ENCODE measurements at places on chromosomes 7 and 10.

GRCh38 chr7:39088730-39089593 lies 111.3 kb downstream of the POU6F2 start:
- DNase-seq: no peak

DNA sequence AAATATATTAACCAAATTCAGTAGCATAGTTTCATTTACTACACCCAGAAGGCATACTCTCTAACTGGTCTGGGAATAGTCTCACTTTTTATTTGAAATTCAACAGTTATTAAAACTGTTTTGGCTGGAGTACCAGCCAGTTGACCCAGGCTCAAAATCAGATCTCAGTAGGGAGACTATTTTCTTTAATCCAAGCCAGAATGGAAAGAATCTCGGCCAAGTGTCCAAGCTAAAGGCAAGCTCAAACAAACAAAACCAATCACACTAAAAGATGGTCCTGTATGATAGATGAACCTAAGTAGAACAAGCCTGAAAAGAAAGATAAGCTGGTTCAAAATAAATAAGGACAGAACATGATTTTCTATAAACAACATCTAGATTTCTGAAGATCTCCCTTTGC lies 259.6 kb upstream of the POM121L12 start:
- no peak for DNase-seq

DNA sequence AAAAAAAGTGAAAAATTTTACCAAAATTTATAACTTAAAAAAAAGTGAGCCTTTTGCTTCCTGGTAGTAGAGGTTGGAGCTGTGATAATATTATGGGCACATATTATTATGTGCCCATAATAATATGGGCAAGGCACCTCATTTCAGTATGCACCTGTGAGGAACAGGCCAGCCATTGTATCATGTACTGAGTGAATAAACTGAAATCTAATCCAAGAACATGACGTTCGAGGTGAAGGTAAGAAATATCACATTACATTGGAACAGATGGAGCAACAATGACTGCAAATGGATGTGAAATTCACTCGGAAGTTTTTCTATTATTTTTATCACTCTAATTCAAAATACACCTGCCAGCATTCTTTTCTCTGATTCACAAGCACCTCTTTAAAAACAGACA lies 216.0 kb downstream of the KLF6 start:
- no peak for DNase-seq

- no peak for DNase-seq
These were observed 277.6 kb upstream of the PHF14 start for GRCh38 chr7:10696064-10696463.

DNA sequence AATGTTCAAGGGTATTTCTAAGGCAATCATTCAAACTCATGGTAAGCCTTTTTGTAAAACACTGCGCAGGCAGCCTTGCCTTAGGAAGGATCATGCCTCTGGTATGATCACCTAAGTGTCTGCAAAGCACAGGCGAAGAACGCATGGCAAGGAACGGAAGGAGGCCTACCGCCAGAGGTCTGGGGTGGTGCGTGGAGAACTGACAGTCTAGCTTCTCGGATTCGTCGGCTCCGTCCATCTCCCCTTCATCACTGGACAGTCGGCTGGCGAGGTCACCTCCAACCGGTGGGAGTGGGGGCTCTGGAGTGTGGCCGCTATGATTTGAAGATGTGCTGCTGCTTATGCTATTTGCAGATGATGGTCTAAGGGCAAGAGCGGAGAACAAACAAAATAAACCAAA lies 42.6 kb upstream of the EFCAB10 start:
- DNase-seq: no peak

- DNase-seq: no peak
These were observed 6.3 kb upstream of the EMX2 start for GRCh38 chr10:117536072-117536865.

DNA sequence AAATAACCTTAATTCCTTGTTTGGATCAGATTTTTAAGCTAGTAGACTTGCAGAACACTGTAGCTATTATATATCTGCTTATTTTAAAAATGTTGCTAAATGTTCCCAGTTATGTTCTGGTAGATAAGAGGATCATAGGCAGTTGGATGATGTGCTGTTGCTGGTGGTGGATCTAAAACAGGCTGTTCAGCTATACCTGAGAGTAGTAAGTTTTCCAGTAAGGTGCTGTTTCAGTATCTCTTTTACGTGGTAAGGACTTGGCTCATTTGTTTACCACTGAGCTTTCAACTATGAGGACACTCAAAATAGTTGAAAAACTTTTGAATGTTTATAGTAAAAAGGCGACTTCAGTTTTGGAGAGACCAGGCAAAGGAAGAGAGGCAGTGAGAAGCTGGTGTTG lies 180.9 kb downstream of the CDK14 start:
- DNase-seq: no peak

- no peak for DNase-seq
These were observed 13.2 kb upstream of the MAP3K8 start for GRCh38 chr10:30420766-30421165.

DNA sequence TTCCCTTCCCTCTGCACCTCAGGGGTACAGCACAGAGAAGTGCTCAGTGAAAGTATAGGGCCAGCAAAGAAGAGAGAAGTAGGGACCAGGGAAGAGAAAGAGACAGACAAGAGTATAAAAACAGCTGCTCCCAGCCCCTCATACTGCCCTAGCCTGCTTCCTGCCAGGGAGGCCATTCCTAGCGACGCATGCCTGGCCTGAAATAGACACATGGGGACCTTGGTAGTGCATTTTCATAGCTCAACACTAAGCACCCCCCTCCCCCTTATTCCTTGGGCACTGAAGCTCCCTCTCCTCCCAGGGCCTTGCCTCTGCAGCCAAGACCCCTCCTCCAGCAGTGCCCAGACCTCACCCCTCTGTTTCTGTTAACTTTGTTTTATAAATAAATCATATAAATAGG lies 64.7 kb downstream of the ZMIZ1 start:
- no peak for DNase-seq

GRCh38 chr7:131288450-131288849 lies 39.2 kb upstream of the MKLN1 start:
- no peak for DNase-seq

GRCh38 chr10:106571192-106571946 lies 593.1 kb downstream of the SORCS1 start:
- no peak for DNase-seq

DNA sequence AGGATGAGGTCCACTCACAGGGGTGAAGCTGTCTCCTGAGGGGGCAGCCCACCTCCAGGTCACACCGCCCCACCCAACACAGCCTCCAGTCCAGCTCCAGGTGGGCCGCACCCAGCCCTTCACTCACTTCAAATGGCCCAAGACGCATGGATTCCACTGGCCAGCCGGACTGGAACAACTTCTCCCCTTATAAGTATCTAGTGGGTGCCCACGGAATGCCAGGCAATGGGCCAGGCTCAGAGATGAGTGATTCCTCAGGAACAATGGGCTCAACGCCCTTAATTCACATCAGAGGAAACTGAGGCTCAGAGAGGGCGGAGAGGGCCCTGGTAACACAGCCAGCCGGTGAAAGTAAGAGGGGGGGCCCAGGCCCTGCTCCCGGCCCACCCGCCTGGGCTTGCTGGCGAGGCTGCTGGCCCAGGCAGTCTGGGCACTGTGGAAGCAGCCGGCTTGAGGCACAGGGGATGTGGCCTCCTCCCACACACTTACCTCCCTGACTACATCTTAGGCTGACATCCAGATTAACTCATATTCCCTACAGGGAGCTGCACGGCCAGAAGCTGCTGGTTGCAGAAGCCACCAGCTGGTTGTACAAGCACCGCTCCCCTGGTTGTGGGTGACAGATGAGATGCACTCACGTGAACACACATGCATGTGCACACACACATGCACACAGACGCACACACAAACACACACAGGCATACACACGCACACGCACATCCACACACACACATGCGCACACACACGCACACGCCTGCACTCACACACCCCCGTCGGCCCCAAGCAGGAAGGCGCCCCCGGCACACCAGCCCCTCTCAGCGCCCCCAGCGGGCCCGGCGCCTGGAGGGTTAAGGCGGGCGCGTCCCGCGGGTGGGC lies 1.0 kb upstream of the FAM20C start:
- DNase-seq: no peak

DNA sequence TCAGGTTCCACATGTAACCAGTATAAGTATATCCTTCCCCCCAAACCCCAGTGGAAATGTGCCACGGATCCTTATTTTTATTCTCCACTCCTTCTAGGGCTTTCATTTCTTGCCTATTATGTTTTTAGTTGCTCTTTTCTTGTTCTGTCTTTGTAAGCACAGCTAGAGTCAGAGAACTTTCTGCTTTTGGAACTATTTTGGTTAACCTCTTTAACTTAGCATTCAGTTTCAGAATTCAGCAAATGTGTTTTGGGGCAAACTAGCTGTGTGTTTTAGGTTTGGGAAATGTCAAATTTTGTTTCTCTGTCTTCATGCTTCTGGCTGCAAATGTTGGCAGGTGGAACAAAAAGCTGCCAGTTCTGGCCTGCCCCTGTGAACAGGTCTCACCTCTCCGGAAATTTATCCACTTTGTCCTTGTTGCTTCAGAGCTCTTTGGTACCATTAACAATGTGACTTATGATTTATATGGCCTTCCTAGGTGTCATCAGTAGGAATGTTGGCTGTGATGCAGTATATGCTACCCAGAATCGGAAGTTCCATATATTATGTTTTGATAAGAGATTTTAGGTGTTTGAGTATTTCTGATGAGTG lies 156.1 kb downstream of the ADK start:
- DNase-seq: no peak

- DNase-seq: peak; percentile 38
These were observed 205.8 kb upstream of the FRMD4A start for GRCh38 chr10:14536241-14537213.

DNA sequence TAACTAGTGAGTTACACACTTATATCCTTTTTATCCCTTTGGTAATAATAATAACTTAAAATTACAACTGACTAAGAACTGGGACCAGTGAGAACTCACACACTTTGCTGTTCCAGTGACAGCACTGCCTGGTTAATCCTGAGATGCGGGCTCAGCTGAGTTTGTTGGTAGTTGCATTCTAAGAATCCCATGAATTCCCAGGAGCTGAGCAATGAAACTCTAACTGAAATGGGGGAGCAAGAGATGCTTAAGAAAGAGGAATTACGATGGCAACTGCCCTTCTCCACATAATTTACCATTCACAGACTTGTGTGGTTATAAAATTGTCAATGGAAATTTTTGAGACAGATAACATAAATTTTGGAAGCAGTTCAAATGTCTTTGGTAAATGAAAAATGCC lies 659.4 kb downstream of the MAGI2 start:
- no peak for DNase-seq
